ENCODE measurements at places on chromosomes 4 and X.

- DNase-seq: no peak
Observed at GRCh38 chr4:8552581-8553205, 27.5 kb upstream of the GPR78 start.

- DNase-seq: no peak
Observed at GRCh38 chr4:2767046-2767704, 11.0 kb upstream of the TNIP2 start.

DNA sequence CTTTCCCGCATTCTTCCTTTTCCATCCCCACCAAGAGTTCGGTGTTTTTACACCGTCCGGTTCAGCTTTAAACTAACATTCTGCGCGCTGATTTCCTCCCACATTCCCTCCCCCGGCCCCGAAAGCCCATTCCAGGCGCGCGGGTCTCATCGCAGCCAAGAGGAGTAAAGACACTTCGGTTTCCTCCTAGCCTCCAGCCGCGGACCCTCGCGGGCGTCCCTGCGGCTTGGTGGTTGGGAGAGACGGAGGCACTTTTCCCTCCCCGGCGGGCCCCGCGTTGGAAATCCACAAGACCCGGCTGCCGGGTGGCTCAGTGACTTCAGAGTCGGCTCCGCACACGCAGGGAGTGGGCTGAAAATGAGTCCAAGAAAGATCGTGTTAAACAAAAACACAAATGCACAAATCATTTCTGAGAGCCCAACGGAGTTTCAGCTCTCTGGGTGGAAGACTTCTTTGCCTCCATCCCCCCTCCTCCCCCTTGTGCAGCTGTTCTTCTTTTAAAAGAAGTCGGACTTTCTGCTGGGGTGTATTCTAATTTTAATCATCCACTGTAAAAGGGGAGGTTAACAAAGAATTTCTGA is 2.0 kb upstream of the ARX start:
- no peak for DNase-seq

- DNase-seq: peak; percentile 85
Observed at GRCh38 chr4:119041951-119042560, 93.6 kb upstream of the MYOZ2 start.

DNA sequence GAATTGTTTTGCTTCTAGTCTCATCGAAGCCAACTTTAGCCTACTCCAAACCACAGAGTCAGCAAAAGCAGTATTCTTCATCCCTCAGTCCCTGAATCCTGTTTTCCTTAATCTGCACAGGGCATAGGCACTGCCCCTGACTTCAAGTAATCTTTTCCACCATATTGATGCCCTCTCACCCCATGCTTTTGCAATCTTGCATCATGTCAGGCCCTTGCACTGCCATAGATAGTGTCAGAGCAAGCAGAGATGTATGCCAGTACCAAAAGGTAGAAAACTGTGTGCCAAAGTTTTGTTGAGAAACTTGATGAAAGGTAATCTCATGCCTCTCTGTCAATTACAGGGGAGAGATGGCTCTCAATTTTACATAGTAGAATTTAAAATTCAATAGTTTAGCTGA is 131.1 kb downstream of the CFAP299 start:
- DNase-seq: no peak

DNA sequence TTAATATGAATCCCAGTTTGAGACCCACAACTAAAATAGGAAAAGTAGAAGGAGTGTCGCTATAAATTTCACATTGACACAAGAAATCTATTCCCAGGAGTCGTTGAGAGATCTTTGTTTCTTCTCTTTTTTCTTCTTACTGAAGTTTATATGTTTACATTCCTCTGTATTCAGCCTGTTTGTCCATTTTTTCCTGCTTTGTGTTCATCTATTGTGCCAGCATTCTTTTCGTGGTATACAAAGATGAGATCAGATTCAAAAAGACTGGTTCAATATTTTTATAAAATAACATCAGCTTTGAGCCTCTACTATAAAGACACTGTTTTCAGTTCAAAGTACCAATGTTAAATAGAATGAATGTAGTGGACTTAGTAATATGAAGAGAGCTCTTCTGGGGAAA is 95.4 kb upstream of the MYOZ2 start:
- DNase-seq: no peak

GRCh38 chr4:186820391-186820891 is 96.8 kb upstream of the FAT1 start:
- no peak for DNase-seq

GRCh38 chr4:142331132-142331531 is 515.0 kb downstream of the INPP4B start:
- no peak for DNase-seq

- no peak for DNase-seq
Observed at GRCh38 chrX:50152456-50152855, 48.4 kb downstream of the AKAP4 start.

DNA sequence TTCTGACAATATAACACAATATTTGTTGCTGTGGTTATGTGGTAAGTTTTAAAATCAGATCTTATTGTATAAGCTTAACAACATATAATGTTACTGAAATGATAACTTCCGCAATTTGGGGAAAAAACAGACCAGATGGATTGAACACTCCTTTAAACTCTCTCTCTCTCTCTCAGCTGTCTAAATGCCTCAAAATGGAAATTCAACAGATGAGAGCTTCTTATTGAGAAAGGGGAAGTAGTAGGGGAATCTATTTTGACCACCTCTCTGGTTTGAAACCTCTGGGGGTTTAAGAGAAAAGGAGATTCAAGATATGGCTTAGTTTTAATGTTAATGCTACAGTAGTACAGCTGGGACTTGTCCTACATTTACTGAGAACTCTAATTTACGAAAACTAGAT is 40.3 kb downstream of the DMD start:
- DNase-seq: no peak

DNA sequence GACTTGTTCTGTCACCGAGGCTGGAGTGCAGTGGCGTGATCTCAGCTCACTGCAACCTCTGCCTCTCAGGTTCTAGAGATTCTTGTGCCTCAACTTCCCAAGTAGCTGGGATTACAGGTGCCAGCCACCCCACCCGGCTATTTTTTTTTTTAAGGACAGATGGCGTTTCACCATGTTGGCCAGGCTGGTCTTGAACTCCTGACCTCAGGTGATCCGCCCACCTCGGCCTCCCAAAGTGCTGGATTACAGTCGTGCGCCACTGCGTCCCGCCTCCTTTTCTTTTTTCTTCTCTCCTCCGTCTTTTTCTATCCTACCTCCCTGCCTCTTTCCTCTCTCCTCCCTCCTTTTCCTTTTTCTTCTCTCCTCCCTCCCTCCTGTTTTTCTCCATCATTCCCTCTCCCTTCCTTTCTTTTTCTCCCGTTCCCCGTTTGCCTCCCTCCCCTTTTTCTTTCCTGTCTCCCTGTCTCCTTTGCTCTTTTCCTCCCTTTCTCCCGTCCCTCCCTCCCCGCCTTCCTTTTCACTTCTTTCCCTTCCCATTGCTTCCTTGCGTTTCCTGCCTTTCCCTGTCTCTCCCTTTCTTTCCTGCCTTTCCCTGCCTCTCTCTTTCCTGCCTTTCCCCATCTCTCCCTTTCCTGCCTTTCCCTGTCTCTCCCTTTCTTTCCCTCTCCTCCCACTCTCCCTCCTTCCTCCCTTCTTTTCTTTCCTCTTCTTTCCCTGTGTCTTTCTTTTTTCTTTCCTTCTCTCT is 2.1 kb upstream of the SLC25A6 start:
- no peak for DNase-seq

DNA sequence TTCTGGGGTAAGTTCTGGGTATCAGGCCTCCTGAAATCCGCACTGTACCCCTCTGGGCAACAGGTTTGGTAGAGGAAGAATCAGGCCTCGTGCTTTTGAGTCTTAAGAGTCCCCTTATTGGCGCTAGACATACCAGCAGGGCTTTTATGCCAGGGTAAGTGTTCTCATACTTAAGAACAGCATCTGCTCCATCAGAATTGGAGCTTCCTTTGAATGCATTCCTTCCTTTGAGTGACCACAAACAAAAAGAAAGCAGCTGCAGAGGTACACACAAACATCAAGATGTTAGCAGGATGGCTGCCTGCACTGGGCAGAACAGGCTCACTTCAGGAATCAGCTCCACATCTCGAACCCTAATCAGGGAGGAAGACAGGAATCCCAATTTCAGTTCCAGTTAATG is 156.8 kb downstream of the MGST2 start:
- DNase-seq: no peak

- DNase-seq: peak; percentile 17
Observed at GRCh38 chr4:139279760-139280620, at the start of gene MGARP. MGARP (minus strand) TSS chr4:139280225; CDS start chr4:139280158, 67 bp downstream.

DNA sequence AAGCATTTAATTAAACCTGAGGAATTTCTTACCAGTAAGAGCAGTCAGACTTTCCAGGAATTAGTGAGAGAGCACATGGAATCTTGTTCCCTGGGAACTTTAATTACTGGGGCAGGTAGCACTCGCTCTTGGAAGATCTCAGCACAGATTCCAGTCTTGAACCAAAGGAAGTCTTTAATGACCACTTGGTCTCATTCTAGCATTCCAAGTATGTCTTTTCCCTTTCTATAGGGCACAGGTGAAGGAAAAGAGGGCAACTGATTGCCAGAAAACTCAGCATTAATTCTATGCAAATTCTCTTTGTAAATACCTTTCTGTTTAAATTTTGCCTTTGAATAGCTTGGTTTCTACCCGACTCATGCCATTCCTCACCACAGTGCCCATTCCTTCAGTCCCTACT is 236.6 kb downstream of the LDB2 start:
- DNase-seq: no peak

GRCh38 chr4:184938871-184939270 is 79.4 kb upstream of the HELT start:
- no peak for DNase-seq

DNA sequence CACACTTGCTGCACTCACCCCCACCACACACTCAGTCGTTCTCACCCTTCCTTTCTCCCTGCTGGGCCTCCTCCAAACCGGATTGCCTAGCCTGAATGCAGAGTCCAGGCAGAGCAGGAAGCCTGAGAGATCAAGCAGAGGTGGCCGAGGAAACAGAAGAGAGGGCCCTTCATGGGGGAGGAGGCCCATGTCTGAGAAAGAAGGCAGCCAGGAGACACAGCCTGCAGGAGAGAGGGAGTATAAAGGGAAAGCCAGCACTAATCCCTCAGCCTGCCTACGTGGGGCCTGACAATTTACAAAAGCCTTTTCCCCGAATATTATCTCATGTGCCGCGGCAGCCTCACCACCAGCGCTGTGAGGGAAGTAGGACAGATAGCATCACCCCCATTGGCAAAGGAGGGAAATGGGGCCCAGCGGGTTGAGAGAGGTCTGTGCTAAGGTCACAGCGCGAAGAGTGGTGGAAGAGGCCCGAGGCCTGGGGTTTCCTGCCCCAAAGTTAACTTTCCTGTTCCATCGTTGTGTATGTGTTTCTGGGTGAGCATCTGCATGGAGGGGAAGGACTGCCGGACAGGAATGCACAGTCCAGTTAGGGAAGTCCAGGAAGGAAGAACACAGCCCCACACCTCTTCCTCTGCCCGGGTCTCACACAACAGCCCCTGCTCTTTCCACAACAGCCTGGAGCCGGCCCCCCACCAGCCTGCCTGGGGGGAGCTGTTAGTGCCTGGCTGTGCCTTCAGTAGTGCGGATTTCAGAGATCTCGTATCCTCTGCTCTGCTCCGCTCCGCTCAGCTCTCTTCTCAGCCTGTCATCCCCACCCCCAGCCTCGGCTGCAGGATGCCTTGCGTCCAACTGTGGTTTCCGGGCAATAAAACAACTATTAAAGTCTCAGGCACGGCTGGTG is 50.9 kb upstream of the BCOR start:
- DNase-seq: peak; percentile 56

- no peak for DNase-seq
Observed at GRCh38 chrX:15515931-15516330, 15.3 kb downstream of the BMX start.

GRCh38 chr4:932713-933070 is 432 bp downstream of the TMEM175 start:
- no peak for DNase-seq

GRCh38 chrX:28835991-28836390 is 248.7 kb downstream of the IL1RAPL1 start:
- DNase-seq: no peak

- no peak for DNase-seq
Observed at GRCh38 chr4:185276036-185276435, 66.6 kb downstream of the SNX25 start.

All from suppressor macrophage (primary cell).